H54 (cell line): ENCODE measurements at places on chromosomes 1 and 21.

DNA sequence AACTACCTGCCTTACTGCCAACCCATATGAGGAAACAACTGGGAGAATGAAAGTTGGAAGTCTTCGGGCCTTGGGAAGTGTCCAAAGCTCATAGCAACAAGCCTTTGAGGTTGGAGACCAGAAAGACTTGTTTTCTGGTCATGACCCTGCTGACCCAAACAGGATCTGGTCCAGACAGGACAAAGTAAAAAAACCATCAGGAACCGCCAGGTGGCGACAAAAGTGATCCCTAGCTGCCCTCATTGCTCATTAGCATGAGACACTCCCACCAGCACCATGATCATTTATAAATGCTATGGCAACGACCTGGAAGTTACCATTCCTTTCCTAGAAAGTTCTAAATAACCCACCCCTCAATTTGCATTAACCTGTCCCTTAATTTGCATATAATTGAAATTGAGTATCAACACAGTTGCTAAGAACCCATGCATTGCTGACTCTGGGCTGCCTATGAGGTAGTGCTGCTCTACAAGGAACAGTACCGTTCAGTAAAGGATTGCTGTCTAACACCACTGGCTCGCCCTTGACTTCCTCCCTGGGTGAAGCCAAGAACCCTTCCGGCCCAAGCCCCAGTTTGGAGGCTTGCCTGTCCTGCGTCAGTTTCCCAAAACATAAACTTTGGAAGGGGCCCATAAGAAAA lies 89.0 kb downstream of the URB2 start:
- DNase-seq = no peak

- DNase-seq = no peak
Measured at GRCh38 chr1:229862017-229862774, 204.8 kb upstream of the GALNT2 start.

- peak; percentile 29 for DNase-seq
Measured at GRCh38 chr1:227318853-227319607, 738 bp upstream of the CDC42BPA start.

- no peak for DNase-seq
Measured at GRCh38 chr1:217228689-217229088, 402.2 kb downstream of the GPATCH2 start.

DNA sequence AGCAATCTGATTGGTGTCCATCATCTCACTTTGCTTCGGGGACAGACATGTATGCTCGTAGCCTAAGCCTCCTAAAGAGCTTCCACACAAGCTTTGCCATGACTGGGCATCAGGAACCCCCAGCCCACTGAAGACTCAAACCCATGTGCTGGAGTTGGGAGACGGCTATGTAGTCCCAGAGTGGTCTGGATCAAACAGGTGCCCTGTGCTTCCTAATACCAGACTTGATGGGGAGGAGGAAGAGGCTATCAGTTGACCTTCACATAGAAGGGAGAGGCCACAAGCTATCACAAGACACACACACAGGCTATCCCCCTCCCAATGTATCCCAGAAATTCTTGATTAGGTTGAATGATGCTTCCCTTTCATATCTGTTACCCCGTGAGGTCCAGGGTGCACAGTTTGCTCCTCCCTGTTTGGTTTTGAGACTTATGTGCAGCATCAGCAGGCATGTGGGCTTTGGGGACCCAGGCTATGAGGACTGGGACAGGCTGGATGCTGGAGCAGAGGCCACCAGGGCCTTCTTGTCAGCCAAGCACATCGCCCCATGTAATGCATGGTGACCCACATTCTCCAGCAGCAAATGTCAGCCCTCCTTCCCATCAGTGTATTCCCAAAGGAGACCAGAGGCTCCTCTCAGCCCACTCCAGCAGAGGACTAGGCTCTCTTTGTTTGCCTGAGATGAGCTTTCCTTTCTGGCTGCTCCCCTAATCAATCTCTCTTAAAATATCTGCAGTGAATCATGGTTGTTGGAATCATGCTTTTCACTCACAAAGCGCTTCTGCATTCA lies 159.8 kb downstream of the GRIK3 start:
- DNase-seq = no peak

DNA sequence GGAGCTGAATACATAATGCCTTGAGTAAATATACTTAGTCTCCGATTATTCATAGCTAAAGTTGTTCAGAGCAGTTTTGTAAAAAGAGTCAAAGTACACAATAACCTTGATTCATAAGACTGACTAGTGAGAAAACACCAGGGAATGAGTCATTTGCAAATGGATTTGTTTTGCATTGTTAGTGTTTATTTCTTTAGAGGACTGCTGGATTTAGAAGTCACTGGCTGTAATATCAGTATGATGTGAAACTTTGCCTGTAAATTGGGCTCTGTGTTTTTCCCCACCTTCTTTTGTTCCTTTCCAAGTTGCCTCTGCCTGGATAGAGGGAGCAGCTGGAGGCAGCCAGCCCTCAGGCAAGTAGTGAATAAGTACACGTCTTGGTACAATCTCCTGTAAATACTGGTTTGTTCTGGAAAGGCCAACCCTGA lies 474.7 kb downstream of the NUF2 start:
- DNase-seq = no peak
